ENCODE measurements at places on chromosomes 4 and X.

DNA sequence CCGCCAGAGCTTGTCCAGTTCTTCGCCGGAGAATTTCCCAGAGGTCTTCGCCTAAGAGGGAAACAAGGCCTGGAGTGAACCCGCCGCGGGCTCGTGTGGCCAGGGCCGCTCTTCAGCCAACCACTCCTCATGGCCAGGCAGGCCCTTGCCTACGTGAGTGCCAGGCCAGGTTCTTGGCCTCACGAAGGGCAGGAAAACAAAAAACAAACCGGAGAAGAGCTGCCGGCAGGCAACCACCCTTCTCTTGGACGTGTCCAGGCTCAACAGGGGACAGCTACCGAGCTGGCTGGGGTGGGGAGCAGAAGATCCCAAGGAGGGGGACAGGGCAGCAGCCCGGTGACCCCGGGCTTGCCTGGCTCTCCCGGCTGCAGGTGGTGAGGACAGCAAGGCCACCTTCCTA lies 13.3 kb downstream of the LRPAP1 start:
- no peak for DNase-seq

DNA sequence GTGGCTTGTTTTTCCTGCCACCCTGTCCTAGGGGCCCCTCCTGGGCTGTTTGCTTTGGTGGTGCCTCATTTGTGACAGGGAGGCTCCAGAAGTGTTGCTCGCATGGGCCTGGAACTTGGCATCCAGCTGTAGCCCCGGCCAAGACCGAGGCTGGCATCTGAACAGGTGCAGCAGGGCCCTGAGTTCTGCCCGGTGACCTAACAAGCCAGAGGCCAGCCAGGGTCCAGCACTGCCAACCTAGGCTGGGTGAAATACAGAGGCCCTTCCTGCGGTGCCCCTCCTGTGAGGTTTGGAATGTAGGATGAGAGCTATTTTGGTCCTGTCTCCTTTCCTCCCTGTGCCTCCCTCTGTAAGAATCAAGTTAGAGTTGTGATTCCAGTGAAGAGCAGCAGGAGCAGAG lies 58.5 kb downstream of the STARD8 start:
- DNase-seq, result no peak

- DNase-seq, result no peak
These were observed 483.5 kb downstream of the ARAP2 start for GRCh38 chr4:35760807-35761206.

DNA sequence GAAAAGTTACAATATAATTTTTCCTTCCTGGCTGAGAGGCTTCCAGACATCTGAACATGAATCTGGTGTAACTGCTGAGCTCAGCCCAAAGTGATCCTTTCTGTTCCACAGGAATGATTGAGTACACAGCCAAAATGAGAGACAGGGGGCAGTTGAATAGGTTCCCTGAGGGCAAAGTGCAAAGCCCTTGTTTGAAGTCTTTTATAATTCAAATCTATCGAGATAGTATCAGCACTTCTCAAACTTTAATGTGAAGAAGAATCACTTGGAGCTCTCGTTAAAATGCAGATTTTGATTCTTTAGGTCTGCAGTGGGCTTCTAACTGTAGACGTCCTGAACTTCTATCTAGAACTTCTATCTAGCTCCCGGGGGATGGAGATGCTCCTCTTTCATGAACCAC lies 54.4 kb upstream of the BMP2K start:
- DNase-seq, result no peak

- no peak for DNase-seq
These were observed 5.6 kb upstream of the DLG3 start for GRCh38 chrX:70439016-70439415.

GRCh38 chr4:158161551-158162354 lies 11.1 kb downstream of the GASK1B start:
- no peak for DNase-seq

DNA sequence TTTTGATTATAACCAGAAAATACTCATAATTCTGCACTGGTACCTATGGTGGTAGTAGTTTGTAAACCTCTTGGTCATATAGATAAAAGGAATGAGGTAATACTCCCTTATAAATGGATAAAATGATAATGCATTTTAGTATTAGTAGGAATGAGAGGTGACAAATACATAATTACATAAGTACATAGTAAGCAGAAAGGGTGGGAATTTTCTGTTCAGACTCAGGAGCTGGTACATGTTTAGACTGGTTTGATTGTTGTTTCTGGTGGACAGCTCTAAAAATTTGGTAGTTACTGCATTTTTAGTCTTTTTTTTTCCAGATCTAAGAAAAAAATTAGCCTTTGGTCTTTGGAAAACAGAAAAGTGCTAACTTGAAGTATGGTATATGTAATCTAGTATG lies 70.4 kb upstream of the AGA start:
- no peak for DNase-seq

DNA sequence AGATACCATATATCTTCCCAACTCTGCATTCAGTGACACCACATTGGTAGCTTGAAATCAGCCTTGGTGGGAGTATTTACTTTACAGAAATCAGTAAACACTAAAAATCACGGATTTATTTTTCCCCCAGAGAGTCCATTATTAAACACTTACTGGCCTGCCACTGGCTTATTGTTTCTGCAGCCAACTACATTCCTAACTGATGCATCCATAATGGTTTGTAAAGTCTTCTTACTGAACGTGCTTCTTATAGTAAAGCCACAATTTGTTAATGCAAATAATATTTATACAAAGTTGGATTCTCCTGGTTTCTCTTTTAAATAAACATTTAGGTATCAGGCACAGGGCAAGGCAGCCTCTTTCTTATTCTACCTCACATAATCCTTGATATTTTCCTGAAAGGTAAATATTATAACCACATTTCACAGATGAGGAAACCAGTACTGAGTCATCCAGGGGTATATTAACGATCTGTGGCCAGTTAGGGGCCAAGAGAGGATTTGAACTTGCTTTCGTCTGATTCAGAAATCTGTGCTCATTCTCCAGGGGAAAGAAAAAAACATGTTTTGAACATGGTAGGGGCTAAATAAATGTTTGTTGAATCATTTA lies 136.5 kb downstream of the RAB28 start:
- DNase-seq, result no peak

DNA sequence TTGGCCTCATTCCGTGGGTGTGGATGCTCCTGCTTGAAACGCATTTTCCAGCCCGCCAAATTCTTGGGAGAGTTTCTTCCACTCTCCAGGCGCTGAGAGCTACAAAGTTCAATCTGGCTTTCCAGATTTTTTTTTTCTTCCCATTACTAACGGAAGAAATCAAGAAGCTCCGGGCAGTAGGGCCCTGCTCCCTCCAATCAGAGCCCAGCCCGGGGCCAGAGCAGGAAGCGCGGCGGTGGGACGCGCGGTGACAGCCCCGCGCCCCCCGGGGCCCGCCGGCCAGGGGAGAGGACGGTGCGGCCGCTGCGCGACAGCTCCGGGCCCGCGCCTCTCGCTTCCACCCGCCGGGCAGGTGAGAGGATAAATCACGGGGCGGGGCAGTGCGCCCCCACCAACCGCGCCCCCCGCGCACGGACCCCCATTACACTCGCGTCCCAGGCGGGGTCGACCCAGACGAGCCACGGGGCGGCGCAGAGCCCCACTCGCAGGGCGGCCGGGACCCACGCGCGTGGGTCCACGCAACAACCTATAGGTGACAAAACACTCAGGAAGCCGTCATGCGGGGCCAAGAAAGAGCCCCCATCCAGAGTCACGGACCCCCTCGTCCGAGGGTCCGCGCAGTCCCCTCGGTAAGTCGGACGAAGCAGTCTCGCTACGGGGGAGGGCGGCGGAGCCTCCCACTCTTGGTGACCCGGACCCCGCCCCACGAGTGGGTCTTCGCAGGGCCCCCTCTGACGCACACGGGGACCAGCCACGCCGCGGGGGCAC lies 868 bp downstream of the AFAP1 start:
- DNase-seq, result no peak

Measured in stimulated activated CD8-positive, alpha-beta memory T cell treated with anti-CD3 and anti-CD28 coated beads, Interleukin-7, amount 100 ng/mL, for 1 hour (primary cell).